Stimulated activated CD4-positive, alpha-beta T cell treated with anti-CD3 and anti-CD28 coated beads, Interleukin-1b, Interleukin-23, amount 100 ng/mL, for 1 hour (primary cell): ENCODE measurements at places on chromosomes 3 and 15.
A peak's percentile ranks its signal among the peaks of the same experiment; 100 is the strongest.

DNA sequence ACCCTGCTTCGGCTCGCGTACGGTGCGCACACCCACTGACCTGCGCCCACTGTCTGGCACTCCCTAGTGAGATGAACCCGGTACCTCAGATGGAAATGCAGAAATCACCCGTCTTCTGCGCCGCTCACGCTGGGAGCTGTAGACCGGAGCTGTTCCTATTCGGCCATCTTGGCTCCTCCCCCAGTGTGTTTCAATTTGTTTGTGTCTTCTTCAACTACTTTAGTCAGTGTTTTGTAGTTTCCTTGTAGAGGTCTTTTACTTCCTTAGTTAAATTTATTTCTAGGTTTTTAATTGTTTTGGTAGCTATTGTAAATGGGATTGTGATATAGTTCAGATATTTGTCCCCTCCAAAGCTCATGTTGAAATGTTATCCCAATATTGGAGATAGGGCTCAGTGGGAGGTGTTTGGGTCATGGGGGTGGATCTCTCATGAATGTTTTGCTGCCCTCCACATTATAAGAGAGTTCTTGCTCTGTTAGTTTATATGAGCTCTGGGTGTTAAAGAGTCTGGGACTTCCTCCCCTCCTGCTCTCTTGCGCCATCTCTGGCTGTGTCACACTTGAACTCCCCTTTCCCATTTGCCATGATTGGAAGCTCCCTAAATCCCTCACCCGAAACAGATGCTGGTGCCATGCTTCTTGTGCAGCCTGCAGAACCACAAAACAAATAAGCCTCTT, 304.4 kb downstream of the DOCK3 start:
- no peak for DNase-seq

DNA sequence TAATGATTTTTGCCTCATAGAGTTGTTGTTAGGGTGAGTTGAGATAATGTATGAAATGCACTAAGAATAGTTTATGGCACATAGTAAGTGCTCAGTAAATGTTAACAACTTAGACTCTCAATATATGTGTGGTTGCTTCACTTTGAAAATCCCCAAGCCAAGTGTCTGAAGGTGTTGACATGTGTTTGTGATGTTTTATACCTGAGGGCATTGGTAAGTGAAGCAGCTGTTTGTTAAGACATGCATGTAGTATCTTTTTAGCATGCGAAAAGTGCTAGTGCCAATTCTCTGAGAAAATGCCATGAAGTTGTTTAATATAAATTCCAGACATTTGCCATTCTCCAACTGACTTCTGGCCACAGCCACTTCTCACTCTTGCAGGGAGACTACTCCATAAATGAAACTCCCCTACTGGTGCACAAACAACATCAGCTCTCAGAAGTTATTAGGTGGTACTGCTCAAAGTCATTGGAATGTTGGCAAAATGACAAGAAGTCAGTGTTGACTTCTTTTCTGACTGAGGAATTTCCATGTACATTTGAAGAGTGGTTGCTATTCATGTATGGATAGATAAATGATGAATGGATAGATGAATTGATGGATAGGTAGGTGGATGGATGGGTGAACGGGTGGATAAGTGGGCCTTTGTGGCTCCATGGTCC, 103.6 kb upstream of the NUDT16 start:
- no peak for DNase-seq

- no peak for DNase-seq
Observed at GRCh38 chr3:65897766-65898165, 141.0 kb downstream of the MAGI1 start.

GRCh38 chr3:50971487-50971924, 296.8 kb downstream of the DOCK3 start:
- DNase-seq, result peak; percentile 1

- DNase-seq, result no peak
Observed at GRCh38 chr3:128175768-128176167, 22.5 kb downstream of the EEFSEC start.

GRCh38 chr15:68252925-68253534, 23.5 kb upstream of the CLN6 start:
- DNase-seq, result no peak

- peak; percentile 19 for DNase-seq
Observed at GRCh38 chr3:32175607-32176197, 62.8 kb upstream of the CMTM8 start.

DNA sequence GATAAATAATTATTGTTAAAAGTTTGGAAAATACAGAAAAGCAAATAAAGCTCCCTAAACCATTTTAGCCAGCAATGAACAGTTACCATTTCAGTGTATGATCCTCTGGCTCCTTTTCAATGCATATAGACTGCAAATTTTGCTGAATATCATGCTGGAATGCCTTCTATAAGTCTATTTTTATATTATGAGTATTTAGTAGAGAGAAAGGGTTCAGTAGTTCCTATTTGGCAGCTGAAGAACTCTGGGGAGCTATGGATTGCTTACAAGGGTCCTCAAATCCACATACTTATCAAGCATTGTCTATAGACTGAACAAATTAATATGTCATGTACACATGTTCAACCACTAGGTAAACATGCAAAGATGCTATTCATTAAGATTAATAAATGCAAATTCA, 46.1 kb downstream of the LRRC3B start:
- DNase-seq, result no peak
